ENCODE measurements at places on chromosomes 1 and 21.

GRCh38 chr1:168379104-168379860 lies 98.6 kb downstream of the TBX19 start:
- no peak for DNase-seq

DNA sequence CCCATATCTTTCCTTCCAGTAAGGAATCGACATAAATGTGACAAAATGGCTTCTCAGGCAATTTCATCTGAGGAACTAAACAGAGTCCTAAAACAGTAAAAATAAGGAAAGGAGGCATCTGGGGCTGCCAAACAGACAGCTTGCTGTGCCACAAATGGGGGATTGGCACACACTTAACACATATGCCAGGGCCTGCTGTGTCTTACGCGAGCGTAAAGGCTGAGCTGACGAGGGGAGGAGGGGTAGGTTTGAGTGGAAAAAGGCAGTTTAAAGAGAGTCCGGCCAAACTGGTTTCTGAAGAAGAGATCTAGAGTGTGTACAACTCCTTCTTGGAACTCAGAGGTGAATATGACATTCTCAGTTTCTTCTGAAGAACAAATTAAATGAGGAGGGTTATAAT lies 244.1 kb upstream of the MAP1LC3C start:
- no peak for DNase-seq

DNA sequence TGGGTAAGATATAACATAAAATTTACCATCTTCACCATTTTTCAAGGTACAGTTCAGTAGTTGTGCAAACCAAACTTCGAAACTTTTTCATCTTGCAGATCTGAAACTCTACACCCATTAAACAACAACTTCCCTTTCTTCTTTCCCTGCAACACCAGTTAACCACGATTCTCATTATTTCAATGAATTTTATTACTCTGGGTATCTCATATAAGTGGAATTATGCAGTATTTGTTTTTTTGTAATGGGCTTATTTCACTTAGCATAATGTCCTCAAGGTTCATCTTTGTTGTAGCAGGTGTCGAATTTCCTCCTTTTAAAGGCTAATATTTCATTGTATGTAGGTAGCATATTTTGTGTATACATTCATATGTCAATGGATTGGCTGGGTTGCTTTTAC lies 146.1 kb downstream of the SPATA46 start:
- no peak for DNase-seq

DNA sequence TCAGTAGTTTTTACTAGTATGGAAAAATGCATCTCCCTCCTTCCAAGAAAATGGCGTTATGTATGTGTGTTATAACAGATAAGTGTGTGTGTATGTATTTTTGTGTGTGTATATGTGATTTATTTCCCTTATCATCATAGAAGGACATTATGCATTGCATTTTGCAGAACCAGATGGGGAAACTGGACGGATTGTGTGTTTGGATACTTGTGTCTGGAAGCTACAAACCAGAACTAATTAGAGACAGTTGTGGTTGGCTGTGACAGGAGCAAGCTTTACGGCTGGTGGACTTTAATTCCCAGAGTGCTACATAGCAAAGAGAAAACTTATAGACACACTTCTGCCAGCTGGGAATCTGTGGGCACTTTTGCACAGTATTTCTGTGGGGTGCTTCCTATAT lies 162.5 kb downstream of the RWDD3 start:
- no peak for DNase-seq

- DNase-seq = no peak
Measured at GRCh38 chr1:25502957-25503356, 40.4 kb upstream of the LDLRAP1 start.

- no peak for DNase-seq
Measured at GRCh38 chr1:18936814-18937481, 19.5 kb downstream of the IFFO2 start.
